ENCODE measurements at places on chromosomes 13 and 19.

- DNase-seq: no peak
Observed at GRCh38 chr13:101346942-101347728, 69.2 kb downstream of the NALCN start.

DNA sequence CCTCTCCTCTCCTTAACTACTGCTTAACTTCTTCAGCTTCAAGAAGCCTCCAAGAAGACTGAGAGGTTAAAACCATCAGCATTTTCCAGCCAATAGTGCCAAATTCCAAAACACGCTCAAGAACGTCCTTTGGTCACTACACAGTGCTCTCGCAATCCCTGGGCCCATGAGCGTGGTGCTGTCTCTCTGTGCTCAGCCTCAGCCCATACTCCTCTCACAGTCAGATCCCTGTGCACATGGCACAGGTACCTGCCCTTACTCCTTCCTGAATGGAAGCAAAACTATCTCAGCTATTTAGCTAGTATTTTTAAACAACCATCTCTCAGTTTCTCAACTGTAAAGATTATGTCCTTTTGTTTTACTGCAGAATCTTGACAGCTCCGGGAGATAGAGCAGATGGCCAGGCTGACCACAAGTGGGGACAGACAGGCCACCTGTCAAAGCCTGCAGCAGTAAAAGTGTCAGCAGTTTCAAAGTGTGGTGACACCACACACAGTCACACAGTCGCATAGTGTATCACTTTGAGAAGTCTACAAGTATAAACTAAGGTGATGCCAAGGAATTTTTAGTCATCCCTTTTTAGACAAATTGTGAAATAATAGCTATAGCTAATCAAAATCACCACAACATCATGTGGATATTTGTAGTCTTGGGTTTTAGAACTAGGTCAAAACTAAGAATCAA is 35.7 kb downstream of the DZIP1 start:
- no peak for DNase-seq

GRCh38 chr13:34749046-34749445 is 193.0 kb upstream of the NBEA start:
- no peak for DNase-seq

DNA sequence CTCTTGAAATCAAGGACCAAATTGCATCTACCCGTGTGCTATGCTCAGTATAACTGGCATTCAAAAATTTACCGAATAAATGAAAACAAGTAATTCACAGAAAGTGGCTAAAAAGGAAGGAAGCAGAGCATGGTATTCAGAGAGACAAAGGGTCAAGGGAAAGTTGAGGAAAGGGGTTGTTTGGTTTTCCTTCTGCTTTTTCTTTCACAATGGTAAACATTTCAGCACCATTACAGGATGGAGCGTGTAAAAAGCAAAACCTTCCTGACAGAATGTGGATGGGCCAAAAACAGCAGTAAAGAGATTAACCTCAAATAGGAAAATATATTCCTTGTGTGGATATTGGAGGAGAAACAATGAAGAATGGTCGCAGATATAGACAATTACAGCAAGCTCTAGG is 14.8 kb downstream of the DIAPH3 start:
- DNase-seq: no peak

- peak; percentile 78 for DNase-seq
Observed at GRCh38 chr13:94601446-94602431, at the start of gene GPR180. TSS of gene GPR180 (plus strand) at chr13:94601857. CDS start at chr13:94601928, 71 bp downstream.

DNA sequence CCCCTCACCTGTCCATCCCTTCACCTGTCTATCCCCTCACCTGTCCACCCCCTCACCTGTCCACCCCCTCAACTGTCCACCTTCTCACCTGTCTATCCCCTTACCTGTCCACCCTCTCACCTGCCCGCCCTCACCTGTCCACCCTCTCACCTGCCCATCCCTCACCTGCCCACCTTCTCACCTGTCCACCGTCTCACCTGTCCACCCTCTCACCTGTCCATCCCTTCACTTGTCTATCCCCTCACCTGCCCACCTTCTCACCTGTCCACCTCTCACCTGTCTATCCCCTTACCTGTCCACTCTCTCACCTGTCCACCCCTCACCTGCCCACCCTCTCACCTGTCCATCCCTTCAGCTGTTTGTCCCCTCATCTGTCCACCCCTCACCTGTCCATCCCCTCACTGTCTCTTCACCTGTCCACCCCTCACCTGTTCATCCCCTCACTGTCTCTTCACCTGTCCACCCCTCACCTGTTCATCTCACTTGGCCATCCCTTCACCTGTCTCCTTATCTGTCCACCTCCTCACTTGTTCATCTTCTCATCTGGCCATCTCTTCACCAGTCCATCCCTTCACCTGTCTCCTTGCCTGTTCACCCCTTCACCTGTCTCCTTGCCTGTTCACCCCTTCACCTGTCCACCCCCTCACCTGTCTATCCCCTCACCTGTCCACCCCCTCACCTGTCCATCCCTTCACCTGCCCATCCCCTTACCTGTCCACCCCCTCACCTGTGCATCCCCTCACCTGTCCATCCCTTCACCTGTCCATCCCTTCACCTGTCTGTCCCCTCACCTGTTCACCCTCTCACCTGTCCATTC is 12.7 kb upstream of the KANK2 start:
- DNase-seq: no peak

DNA sequence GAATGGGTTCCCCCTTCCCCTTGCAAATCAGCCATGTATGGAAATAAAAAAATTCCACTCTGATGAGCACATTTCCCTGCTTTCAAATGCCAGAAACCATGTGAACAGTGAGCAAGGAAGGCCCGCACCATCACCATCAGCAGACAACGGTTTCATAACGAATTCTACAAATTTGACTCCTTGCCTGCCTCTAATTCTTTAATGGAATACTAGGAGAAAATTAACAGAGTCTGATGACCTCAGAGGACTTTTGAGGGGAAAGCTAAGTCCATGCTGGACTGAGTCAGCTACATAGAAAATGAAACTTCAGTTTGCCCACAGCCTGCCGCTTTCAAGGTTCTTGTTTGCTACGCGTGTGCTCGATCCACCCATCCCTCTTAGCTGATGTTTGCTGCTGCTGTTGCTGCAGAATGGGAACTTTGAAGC is 46.7 kb upstream of the KL start:
- no peak for DNase-seq

- no peak for DNase-seq
Observed at GRCh38 chr13:59211606-59212005, 952.1 kb downstream of the DIAPH3 start.

GRCh38 chr13:27712421-27712820 is 79.9 kb upstream of the GSX1 start:
- peak; percentile 37 for DNase-seq

DNA sequence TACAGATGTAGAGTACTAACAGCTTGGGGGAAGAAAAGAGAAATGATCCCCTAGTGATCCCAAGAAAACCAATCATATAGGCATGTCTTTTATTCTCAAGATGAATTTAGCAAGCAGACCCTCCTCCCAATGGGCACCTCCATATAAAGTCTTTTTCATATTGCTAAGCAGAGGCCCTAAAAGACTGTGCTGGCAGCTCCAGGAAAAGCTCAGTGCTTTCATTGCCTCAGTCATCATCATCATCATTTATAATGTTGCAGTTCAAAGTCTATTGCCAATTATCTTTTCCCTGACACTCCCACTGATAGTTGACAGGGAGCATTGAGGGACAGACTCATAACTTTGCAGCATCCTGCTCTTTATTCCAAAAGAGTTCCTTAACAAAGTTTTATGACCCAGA is 13.0 kb downstream of the GPR183 start:
- no peak for DNase-seq

GRCh38 chr19:8877854-8878705 is 45.9 kb downstream of the MBD3L1 start:
- peak; percentile 14 for DNase-seq

- DNase-seq: no peak
Observed at GRCh38 chr19:6058518-6059201, 51.6 kb downstream of the RFX2 start.

DNA sequence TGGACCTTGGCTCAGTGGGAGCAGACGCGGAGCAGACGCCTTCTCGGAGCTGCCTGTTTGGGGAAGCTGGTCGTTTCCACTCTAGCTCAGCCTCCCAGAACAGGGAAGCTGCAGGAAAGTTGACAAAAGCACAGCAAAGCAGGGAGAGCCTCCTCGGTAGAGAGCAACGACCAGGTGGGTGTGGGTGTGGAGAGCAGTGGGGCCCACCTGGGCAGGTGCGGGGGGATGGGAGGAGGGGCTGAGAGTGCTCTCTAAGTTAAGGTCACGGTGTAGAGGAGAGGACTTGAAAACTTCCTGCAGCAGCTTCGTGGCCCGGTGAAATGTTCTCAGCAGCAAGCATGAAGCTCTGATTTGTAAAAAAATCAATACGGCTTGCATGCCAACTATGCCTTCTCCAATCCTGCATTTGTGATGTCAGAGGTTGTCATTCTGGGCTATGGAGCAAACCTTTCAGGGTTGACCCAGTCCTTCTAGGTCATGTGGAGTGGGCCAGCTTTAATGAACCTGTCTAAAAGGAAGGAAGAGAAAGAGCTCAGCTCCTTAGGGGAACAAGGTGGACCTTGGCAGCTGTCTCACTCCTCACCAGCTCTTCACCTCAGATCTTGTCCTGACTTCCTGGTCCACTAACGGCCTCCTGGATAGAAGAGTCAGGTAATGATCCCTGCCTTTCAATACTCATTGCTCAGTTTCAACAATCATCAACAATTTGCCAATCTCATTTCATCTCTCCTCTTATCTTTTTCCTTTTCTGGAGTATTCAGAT is 85.8 kb upstream of the UBL3 start:
- no peak for DNase-seq

GRCh38 chr13:99681695-99682094 is 180.4 kb downstream of the TM9SF2 start:
- DNase-seq: no peak

GRCh38 chr13:99297331-99297730 is 9.9 kb downstream of the GPR183 start:
- DNase-seq: no peak

- DNase-seq: no peak
Observed at GRCh38 chr13:32162395-32163005, 130.9 kb downstream of the FRY start.

DNA sequence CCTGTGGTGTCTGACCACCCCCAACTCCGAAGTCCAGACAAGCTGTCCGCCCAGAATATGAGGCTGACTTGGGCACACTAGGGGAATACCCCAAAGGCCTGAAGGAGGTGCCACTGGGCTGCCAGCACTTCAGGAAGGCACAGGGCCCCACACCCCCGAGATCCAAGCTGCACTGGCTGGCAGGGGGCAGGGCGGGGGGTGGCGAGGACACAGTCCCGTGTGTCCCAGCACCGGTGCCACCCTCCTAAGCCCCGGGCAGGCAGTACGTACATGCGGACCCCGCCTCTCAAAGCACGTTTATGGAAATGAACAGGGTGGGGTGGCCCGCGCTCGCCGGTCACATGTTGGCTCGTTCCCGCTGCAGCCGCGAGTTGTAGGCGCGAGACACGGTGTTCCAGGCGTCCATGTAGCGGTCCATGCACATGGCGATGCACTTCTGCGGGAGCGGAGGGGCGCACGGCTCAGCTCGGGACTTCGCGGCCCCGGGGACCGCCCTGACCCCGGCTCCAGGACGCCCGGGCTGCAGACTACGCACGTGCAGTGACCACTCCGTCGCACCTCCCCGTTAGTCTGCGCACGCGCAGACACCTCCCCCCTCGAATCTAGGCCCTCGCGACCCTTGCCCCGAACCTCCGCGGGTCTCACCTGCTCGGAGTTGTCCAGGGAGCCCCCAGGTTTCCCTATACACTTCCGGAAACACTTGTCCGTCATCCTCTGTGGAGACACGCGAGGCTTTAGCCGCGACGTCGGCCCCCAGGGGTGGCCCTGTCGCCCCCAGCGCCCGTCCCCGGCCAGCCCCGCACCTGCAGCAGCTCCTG is 566 bp downstream of the TIMM13 start:
- DNase-seq: peak; percentile 69

DNA sequence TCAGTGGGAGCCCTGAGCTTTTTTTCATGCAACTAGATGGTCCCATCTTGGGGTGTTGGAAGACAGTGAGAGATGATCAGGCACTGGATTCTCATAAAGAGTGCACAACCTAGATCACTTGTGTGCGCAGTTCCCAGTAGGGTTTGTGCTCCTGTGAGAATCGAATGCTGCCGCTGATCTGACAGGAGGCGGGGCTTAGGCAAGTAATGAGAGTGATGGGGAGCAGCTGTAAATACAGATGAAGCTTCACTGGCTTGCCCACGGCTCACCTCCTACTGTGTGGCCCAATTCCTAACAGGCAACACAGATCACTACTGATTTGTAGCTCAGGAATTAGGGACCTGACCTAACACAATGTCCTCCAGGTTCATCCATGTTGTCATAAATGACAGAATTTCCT is 43.6 kb upstream of the UBAC2 start:
- no peak for DNase-seq

DNA sequence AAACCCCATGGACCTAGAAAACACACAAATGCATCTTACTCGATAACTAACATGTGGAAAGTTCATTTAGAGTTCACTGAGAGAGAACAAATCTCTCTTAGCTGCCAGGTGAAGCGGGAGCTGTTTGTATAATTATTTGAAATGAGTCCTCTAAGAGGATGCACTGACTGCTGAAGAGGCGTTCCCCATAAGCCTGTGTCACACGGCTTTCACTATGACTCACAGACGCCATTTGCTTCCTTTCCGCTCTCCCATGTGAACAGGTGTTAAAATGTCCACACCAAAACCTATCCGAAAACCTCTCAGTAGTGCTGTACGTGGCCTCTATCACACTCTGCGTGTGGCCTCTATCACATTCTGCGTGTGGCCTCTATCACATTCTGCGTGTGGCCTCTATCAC is 101.8 kb downstream of the SOX1 start:
- DNase-seq: no peak

DNA sequence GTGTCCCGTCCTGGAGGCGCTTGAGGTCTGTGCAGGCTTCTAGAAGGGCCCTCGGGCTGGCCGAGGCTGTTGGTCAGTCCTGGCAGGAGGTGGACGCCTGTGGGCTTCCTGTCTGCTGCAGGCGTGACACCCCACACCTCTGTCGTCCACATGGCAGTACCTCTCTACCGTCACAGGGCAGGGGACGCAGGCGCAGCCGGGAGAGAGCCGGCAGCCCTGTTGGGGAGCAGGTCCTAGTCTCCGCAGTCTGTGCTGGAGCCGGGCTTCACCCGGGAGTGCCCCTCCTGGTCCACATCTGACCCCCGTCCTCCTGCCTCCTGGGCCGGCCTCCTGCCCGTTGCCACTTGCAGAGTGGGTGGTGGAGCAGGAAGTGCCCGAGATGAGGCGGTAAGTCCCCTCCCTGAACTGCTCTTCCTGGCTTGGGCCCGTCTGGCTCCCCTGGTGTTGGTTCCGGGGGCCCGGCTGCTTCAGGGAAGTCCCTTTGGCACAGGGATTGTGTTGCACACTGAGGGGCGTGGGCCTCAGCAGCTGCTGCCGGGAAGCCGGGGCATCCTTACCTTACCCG is 106.0 kb downstream of the KDM4B start:
- DNase-seq: no peak

DNA sequence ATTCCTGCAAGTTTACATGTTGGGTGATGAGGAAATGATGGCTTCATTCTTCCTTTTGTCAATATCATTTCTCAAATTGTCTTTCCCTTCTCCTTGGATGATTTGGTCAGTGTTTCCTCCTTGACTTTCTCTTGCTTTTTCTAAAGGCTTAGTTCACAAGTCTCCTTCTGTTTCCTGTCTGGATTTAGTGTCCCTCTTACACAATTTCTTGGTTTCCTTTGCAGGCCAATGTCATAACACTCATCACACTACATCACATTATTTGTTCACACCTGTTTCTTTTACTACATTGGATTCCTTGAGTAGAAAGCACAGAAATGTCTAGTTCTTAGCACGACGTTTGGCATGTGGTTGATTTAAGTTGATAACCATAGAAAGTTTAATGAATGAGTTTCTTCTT is 490.7 kb downstream of the TDRD3 start:
- no peak for DNase-seq
